ENCODE measurements at places on chromosomes 5 and 9.
A peak's percentile ranks its signal among the peaks of the same experiment; 100 is the strongest.

DNA sequence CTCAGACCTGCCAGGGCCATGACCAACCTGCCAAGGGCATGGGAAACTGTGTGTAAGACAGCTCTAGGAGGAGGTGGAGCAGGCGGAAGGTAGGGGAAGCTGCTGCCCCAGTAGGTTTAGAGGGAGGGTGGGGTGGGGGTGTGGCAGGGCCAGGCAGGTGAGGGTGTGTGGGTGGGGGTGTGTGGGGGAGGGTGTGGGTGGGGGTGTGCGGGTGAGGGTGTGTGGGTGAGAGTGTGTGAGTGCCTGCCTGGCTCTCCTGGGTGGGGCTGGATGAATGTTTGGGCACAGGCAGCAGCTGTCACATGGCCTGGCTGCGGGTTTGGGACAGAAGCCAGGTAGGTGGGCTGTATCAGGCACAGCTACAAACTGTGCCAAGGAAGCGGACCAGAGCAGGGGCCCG, 8.8 kb upstream of the N4BP3 start:
- DNase-seq: peak; percentile 21

- no peak for DNase-seq
Measured at GRCh38 chr9:132880324-132880661, 1.6 kb downstream of the SPACA9 start.

- DNase-seq: no peak
Measured at GRCh38 chr5:125874717-125875116, 548.5 kb upstream of the GRAMD2B start.

- DNase-seq: peak; percentile 48
Measured at GRCh38 chr9:118170032-118170955, 466.1 kb downstream of the TLR4 start.

DNA sequence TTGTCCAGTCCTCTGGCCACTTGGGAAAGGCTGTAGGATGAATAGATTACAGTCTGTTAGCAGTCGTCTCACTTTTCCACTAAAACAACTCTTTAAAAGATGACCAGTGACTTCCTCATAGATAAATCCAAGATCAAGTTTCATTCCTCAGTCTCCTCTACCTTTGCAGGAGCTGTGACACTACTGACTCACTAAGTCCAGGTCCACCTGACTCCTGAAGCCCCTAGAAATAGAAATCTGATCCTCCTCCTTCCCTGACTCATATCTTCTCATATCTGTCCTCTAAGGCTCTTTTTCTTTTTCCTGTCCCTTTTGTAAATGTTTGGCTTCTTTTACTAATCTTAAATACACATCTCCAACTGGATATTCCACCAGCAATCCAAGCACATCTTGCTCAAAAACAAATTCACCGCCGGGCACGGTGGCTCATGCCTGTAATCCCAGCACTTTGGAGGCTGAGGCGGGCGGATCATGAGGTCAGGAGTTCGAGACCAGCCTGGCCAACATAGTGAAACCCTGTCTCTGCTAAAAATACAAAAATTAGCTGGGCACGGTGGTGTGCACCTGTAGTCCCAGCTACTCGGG, 2.6 kb downstream of the CCDC125 start:
- no peak for DNase-seq

DNA sequence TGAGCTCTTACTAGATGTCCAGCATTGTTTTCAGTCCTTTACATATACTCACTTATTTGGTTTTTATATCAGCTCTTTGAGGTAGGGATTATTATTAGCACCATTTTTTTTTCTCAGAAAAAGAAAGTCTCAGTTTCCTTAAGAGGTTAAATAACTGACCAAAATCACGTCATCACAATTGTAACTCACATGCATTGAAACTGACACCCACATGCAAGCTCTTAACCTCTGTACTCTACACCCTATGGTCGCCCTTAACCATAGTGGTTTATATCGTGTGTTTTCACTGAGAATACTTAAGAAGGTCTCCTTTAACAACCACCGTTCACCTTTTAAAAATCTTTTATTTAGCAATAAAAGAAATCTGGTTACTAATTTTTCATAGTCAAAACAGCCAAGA, 61.0 kb downstream of the PRDM6 start:
- DNase-seq: no peak

DNA sequence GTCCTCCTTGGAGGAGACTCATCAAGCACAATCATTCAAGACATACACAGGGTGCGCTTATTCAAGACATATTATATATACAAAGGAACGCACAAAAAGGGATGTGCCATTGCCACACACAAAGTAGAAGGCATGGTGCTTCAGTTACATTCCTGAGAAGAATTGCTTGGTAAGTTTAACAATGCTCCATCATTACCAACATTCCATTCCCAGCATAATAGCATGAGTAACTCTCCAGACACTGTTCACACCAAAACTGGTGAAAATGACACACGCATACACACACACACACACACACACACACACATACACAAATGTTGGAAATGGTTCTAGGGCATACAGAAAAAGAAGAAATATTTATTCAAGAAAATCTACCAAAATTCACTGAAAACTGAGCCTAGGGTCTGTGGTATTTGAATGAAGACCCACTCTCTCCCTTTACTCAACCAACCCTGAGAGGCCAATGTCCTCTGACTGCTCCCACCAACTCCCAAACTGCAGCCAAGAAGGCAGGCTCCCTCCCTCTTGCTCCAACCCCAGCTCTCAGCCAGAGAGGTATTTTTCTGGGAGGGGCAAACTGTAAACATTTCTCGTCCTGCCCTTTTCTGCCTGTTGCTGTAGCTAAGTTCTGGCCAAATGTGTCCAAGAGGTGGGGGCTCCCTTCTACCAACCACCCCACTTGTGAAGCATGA, 19.9 kb downstream of the UGT3A1 start:
- DNase-seq: no peak

- peak; percentile 50 for DNase-seq
Measured at GRCh38 chr9:35664531-35665470, at the start of gene ARHGEF39. ARHGEF39 (minus strand) TSS chr9:35665195; CDS start chr9:35665169, 26 bp downstream.

- no peak for DNase-seq
Measured at GRCh38 chr9:99437145-99437544, 215.1 kb downstream of the SEC61B start.

DNA sequence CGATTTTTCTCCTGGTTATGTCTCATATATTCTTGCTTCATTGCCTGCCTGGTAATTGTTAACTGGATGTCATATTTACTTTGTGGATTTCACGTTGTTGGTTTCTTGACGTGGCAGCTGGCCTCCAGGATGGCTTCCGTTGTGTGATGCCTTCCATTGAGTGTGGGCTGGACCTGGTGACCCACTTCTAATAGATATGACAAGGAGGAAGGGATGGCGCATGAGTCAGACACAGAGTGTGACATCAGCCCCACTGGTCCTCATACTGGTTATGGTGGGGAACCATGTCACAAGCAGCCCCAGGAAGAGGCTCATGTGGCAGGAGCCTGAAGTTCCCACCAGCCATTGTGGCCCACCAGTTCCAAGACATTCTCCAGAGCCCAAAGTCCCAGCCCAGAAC, 6.4 kb upstream of the PAEP start:
- no peak for DNase-seq

DNA sequence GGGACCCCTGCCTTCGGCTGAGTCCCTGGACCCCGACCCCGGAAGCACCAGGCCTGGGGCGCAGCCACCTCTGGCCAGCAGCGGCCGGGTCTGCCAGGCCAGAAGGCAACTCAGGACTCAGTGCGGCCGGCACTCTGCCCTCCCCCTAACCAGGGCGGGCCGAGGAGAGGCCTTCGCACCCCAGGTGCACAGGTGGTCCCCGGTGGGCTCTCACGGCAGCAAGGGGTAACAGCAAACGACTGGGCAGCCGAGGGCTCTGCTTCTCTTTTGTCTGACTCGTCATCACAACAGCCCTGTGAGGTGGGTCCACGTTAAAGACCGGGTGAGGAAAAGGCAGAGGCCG, 20.7 kb upstream of the NOTCH1 start:
- DNase-seq: no peak

GRCh38 chr5:644971-645370, 32.8 kb downstream of the CEP72 start:
- DNase-seq: no peak

GRCh38 chr9:78248635-78249034, 12.8 kb downstream of the CEP78 start:
- DNase-seq: no peak

DNA sequence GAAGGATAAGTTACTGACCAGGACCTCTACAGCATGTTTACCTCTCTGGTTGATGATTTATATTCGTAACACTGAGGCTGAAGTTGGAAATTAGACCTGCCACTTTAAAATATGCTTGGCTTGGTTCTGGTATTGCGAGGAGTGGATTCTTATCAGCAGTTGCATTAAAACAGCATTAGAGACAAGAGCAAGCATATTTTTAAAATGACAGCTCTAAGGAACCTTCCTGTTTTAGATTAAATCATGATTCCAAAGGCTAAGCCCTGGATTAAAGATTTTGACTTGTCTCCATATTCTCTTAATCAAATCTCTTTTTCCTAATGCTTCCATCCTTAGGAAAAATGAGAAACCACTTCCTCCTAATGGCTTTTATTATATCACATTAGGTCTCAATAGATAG, 277.8 kb downstream of the KCTD16 start:
- DNase-seq: no peak

- peak; percentile 14 for DNase-seq
Measured at GRCh38 chr9:111691672-111692329, 30.4 kb downstream of the GNG10 start.

GRCh38 chr9:129237164-129237611, 59.1 kb upstream of the IER5L start:
- DNase-seq: no peak

- no peak for DNase-seq
Measured at GRCh38 chr5:32595118-32595517, 9.8 kb downstream of the SUB1 start.

DNA sequence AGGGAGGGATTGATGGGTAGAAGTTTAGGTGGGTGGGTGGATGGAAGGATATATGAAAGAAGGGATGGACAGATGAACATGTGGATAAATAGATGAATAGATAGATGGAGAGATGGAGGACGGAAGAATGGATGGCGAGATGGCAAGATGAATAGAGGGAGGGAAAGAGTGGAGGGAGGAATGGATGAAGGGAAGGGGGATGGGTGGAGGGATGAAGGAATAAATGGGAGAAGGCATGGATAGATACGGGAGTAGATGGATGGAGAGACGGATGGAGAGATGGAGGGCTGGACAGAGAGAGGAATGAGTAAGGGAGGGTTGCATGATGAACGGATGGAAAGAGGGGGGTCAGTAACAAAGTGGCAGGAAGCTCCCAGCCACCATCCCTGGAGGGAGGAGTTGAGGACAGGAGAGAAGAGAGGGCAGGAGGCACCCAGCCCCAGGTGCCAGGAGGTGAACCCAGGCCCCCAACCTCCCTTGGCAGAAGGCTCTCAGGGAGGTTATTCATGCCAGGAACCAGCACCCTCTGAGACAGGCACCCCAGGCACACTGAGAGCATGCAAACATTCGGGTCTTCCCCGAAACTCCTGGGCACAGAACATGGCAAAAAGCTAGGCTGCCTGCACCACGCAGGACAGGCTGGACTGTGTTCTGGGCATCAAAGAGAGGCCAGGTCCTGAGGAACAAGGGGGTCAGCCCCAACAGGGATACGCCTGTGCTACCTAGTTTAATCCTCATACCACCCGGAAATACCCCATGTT, 9.1 kb downstream of the SARDH start:
- DNase-seq: no peak

GRCh38 chr5:119383008-119383407, 27.2 kb downstream of the TNFAIP8 start:
- DNase-seq: no peak

- DNase-seq: no peak
Measured at GRCh38 chr9:94611638-94612068, 18.0 kb upstream of the FBP2 start.

- no peak for DNase-seq
Measured at GRCh38 chr5:170220191-170220590, 12.6 kb upstream of the C5orf58 start.

GRCh38 chr5:145936401-145937131, at the start of gene SH3RF2:
SH3RF2 (plus strand) TSS chr5:145936578; CDS start chr5:145937929, 1,351 bp downstream.
- no peak for DNase-seq

DNA sequence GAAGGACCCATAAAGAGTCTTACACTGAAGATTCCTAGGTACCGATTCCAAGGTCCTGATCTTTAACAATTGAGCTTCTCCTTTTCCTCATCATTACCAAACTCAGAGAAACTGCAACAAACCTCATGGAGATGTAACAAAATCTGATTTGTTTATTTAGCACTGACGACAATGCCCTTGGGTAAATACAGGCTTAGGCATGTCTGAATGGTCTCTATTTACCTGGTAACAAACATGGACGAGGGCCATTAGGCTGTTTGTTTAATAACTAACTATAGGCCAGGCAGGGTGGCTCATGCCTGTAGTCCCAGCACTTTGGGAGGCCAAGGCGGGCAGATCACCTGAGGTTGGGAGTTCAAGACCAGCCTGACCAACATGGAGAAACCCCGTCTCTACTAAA, 333.3 kb downstream of the AGTPBP1 start:
- DNase-seq: no peak

- DNase-seq: no peak
Measured at GRCh38 chr9:108411632-108412031, 444.2 kb downstream of the ACTL7B start.

DNA sequence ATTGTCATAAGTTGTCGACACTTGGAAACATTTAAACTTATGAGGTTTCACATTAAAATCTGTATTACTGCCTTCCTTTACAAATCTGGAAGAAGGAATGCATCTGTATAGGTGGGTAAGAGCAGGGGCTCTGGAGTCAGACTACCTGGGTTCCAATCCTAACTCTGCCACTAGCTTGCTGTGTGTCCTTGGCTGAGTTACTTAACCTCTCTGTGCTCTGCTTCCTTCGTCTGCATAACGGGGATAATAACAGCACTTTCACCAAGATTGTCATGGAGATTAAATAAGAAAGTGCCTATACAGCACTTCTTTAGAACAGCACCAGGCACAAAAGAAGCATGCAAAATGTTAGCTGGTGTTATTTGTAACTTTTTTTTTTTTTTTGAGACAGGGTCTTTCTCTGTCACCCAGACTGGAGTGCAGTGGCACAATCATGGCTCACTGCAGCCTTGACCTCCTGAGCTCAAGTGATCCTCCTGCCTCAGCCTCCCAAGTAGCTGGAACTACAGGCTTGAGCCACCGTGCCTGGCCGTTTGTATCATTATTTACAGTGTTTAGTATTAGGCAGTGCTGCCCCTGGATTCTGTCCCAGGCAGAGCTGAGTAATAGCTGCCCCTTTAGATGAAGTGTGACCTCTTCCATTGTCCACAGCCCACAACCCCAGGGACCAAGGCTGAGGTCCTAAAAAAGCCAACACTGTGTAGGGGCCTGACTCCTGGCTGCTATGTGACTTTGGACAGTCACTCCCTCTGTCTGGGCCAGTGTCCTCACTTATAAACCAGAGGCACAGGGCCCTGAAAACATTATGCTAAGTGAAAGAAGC, 25.4 kb upstream of the TTLL11 start:
- no peak for DNase-seq

- DNase-seq: no peak
Measured at GRCh38 chr5:56309262-56309826, 76.2 kb upstream of the ANKRD55 start.

GRCh38 chr9:80651044-80651443, 1038.3 kb downstream of the TLE1 start:
- peak; percentile 64 for DNase-seq
